ENCODE measurements at places on chromosomes 13 and 19. TPM values are rescaled to one million over a fixed set of nuclear protein-coding genes. Genes with fewer than 3 reads are reported as not detected.
A peak's percentile ranks its signal among the peaks of the same experiment; 100 is the strongest.

DNA sequence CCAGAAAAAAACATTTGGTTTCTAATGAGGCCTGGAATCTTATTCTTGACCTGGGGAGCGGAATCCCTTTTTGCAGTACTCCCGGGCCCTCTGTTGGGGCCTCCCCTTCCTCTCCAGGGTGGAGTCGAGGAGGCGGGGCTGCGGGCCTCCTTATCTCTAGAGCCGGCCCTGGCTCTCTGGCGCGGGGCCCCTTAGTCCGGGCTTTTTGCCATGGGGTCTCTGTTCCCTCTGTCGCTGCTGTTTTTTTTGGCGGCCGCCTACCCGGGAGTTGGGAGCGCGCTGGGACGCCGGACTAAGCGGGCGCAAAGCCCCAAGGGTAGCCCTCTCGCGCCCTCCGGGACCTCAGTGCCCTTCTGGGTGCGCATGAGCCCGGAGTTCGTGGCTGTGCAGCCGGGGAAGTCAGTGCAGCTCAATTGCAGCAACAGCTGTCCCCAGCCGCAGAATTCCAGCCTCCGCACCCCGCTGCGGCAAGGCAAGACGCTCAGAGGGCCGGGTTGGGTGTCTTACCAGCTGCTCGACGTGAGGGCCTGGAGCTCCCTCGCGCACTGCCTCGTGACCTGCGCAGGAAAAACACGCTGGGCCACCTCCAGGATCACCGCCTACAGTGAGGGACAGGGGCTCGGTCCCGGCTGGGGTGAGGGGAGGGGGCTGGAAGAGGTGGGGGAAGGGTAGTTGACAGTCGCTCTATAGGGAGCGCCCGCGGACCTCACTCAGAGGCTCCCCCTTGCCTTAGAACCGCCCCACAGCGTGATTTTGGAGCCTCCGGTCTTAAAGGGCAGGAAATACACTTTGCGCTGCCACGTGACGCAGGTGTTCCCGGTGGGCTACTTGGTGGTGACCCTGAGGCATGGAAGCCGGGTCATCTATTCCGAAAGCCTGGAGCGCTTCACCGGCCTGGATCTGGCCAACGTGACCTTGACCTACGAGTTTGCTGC lies at the start of gene ICAM4:
TSS of gene ICAM4 (plus strand) at position 153 of the 935 bp plus-strand sequence. CDS start at position 211, 58 bp downstream.
- no peak within 1 kb of the TSS for H3K27ac ChIP-seq
- peaks cover 40% of the 10 kb centered on the region for H3K27me3 ChIP-seq
- H3K36me3 ChIP-seq: peaks cover 35% of the 10 kb centered on the region
- peaks cover 56% of the 10 kb centered on the region for H3K4me1 ChIP-seq
- H3K4me3 ChIP-seq: no peak within 1 kb of the TSS

- no peaks in the 10 kb centered on the region for H3K36me3 ChIP-seq
- no peak for DNase-seq
- H3K27ac ChIP-seq: no peak overlapping the region
Observed at GRCh38 chr13:33105387-33106005, 89.3 kb downstream of the KL start.

GRCh38 chr13:55302568-55302967 lies 1838.2 kb upstream of the PRR20A start:
- no peaks in the 10 kb centered on the region for H3K36me3 ChIP-seq
- no peaks in the 10 kb centered on the region for H3K4me1 ChIP-seq
- DNase-seq: no peak
- no peak overlapping the region for H3K27ac ChIP-seq
- no peaks in the 10 kb centered on the region for H3K27me3 ChIP-seq

DNA sequence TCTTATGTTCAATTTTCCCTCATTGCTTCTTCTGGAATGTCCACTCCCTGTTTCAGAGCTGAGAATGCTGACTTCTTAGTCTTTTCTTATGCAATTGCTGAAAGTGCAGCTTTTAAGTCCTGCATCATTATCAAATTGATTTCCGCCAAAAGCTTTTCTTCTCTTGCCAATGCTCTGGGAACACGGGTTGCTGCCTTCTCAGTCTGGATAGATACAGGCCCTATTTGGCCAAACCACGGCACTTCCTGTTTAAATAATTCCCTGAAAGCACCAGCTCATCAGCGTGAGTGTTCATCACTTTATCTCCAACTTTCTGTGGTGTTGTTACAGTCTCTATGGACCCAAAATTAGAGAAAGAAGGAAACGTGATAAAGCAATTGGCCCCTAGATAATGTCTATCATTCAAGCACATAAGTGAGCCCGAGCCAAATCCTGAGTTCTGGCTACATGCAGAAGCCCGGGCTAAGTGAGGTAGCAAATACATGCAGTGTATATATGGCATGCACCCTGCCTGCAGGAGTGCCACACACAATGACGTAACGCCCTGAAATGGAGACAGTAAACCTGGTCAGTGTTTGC lies 85.7 kb downstream of the CYSLTR2 start:
- no peak for DNase-seq
- no peaks in the 10 kb centered on the region for H3K36me3 ChIP-seq
- no peak overlapping the region for H3K4me3 ChIP-seq
- H3K27me3 ChIP-seq: no peaks in the 10 kb centered on the region
- H3K27ac ChIP-seq: no peak overlapping the region
- peaks cover 8% of the 10 kb centered on the region for H3K4me1 ChIP-seq

DNA sequence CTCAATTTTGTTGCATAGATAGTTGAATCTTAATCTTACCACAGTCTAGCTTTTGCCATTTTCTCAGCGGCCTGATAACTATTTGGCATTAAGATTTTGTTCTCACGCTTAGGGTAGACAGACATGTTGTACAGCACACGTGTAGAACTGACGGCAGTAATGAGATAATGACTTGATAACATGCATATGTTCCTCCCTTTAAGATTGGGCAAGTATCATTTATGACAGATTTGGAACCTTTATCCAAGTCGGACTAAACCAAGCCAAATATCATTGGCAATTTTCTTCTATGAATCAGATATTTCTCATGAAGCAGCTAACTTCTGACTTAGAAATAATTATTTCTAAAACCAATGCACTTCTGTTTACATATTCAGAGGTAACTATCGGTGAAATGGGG lies 205.5 kb downstream of the NDFIP2 start:
- H3K27ac ChIP-seq: no peak overlapping the region
- H3K4me3 ChIP-seq: no peak overlapping the region
- DNase-seq: no peak
- H3K4me1 ChIP-seq: no peaks in the 10 kb centered on the region
- H3K36me3 ChIP-seq: no peaks in the 10 kb centered on the region

DNA sequence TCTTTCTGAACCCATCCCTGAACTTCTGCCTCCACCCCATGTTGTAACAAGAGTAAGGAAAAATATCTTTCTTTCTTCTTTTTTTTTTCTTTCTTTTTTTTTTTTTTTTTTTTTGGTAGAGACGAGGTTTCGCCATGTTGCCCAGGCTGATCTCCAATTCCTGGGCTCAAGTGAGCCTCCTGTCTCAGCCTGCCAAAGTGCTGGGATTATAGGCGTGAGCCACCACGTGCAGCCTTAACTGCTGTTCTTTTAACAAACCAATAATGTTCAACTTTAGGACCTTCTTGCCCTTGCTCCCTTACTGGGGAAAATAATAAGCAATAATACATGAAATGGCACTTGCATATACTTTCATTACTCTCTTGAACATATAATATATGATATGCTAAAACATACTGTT lies 19.6 kb downstream of the GPR183 start:
- no peak for DNase-seq
- peak overlapping the region; percentile 80 for H3K27ac ChIP-seq
- no peaks in the 10 kb centered on the region for H3K27me3 ChIP-seq
- peak overlapping the region; percentile 31 for H3K4me3 ChIP-seq
- peaks cover 11% of the 10 kb centered on the region for H3K36me3 ChIP-seq

CA11 gene
- 15.9 TPM for total RNA-seq
